ENCODE measurements at places on chromosomes 7 and 10. TPM values are rescaled to one million over a fixed set of nuclear protein-coding genes. Genes with fewer than 3 reads are reported as not detected.

The ARHGEF5 gene
- total RNA-seq = 1.1 TPM

The TRPV5 gene
- total RNA-seq = not detected

The HMX3 gene
- total RNA-seq = not detected

The FXYD4 gene
- total RNA-seq = 1.5 TPM

The NME8 gene
- total RNA-seq = not detected
